RCC 7860 (cell line): ENCODE measurements at places on chromosomes 16 and 17.

- DNase-seq, result no peak
Observed at GRCh38 chr16:26772503-26772902, 294.2 kb upstream of the C16orf82 start.

DNA sequence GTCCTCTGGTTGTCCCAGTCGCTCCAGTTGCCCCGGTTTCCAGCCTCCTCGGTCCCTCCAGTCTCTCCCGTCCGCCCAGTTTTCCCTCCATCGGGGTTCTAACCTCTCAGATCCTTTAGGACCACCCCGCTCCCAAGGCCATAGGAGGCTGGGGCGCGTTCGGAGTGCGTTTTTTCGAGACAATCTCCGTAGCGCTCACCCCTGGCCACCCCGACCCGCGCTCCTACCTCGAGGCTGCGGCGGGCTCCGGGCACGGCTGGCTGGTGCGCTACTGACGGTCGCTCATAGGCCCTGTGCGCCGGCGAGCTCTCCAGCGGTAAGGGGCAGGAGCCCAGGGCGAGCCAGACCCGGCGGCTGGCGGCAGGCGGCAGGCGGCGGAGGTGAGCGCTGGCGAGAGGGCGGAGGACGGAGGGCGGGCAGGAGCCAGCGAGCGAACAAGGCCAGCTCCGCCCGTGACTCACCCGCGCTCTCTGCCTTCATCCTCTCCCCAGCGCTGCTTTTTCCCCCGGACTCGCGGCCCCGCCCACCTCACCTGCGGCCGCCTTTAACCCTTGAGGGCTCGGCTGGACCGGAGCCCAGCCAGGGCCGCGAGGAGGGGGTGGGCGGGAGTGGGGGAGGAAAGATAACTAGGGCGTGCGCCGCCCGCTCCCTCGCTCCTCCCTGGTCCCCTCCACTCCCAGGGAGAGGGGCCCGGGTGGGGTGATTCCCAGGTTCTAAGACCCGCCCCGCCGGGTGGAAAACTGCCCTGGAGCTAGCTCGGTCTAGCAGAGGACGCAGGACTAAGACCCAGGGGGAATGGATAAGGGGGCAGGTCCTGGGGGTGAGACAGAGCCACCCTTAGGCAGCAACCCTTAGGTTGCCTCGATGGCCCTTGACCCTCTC, at the start of gene SP6:
Gene SP6 (minus strand): TSS at position 472 of the 882 bp plus-strand sequence. CDS start 2,734 bp downstream, outside the sequence.
- peak; percentile 69 for DNase-seq

- DNase-seq, result peak; percentile 43
Observed at GRCh38 chr17:72726936-72727335, 365.6 kb downstream of the SLC39A11 start.

DNA sequence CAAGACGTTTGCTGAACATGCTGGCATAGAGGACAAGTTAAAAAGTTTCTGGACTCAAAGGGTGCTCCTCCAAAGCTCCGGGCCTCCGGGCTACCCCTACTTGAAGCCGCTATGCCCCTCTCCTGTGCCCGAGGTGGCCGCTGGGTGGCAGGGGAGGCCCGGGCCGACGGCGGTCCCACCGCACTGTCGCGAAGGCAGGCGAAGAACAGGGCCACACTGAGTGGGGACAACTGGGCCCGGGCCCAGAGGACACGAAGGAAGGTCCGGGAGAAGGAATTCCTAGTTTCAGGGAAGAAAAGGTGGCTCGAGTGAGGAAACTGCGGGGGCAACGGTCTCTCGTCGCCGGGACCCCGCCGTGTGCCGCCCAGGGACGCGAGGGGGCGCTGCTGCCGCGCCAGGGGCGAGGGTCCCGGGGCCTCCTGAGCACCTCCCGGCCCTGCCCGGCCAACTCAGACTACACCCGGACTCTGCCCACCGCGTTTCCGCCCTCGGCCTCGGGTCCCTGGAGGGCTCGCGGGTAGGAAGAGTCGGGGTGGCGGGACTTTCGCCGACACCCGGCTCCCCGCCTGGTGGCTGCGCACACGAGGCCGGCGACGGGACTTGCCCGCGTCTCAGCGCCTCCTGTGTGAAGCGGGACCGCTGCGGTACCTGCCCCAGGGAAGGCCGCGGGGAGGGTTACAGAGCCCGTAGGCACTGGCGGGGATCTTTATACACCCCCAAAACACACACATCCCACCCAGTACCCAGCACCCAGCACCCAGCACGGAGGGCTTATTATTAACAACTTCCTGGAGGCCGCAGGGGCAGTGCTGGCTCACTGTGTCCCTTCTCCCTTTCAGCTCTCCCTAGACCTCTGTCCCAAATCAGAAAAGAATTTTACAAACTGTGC, 772 bp upstream of the CHCT1 start:
- DNase-seq, result peak; percentile 24

GRCh38 chr17:65954148-65954449, 237.8 kb downstream of the CEP112 start:
- no peak for DNase-seq

GRCh38 chr16:75922250-75922649, 196.0 kb upstream of the CPHXL start:
- DNase-seq, result no peak

DNA sequence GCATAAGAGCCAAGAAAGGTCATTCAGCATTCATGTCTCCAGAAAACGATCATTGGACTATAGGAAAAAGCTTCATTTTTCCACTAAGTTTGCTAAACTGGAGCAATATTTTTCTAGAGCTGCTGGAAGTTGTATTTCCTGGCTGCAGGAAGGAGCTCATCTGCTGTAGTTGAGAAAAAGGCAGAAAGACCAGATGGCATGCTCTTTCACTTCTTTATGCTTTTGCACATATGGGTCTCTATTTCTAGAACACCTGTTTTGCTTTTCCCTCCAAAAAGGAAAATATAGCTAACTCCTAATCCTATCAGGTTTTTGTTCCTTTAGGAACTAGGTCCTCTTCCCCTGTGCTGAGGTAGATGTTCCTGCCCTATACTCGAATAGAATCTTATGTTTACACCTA, 61.9 kb upstream of the HLF start:
- DNase-seq, result no peak

DNA sequence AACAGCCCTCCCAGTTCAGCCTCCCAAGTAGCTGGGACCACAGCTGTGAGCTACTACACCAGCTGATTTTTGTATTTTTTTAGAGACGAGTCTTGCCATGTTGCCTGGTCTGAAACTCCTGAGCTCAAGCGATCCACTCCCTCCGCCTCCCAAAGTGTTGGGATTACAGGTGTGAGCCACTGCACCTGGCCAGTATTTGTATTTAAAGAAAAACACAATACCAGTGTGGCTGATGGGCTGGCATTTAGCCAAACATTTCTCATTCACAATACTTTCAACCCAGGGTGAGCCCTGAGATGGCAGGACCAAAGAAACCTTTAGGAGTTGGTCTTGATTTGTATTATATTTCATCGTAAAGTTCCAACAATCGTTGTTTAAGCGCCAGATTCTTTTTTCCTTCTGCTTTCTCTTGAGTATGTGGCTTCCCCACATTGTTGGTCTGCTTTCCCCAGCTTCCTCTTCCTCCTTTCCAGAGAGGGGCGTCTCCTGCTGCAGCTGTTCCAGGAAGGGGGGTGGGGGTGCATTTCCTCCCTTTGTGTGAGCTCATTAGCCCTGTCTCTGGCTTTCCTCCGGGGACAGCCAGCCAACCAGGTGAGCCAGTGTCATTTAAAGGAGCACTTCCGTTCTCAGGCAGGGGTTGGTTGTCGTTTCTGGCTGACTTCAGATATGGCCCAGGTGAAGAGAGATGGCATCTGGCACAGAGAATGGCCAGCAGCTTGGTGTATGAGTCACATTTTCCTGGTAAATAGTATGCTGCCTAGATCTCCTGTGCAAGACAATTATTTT, 79.9 kb downstream of the GPRC5B start:
- DNase-seq, result no peak

GRCh38 chr17:59719526-59719925, 12.1 kb downstream of the VMP1 start:
- DNase-seq, result no peak

- no peak for DNase-seq
Observed at GRCh38 chr17:47742319-47743181, 9.5 kb downstream of the TBX21 start.

DNA sequence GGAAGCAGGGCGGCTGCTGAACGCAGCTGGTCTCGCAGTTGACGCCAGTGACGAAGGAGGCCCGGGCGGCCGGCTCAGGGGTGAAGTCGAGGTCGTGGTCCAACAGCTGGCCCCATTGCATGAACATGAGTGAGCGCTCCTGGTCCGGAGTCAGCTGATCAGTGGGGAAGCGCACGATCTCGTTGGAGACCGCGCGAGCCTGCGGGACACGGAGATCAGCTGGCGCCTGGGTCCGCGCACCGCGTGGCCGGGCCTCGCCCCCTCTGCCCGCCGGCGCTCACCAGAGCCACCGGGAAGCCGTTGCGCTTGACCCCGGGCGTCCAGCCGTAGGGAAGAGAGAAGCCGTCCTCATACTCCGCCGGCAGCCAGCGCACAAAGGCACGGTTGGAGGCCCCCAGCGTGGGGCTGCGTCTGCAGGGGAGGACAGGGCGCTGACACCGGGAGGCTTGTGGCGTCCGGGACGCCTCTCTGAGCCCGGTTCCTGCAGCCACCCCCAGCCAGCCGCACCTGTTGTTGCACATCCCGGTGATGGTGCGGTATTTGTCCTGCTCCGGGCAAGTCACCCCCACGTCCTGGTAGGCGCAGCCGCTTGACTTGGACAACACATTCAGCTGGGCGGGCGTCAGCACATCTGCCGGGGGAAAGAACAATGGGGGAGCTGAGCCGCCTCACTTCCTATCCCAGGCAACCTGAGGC, 1.6 kb downstream of the MPO start:
- no peak for DNase-seq

DNA sequence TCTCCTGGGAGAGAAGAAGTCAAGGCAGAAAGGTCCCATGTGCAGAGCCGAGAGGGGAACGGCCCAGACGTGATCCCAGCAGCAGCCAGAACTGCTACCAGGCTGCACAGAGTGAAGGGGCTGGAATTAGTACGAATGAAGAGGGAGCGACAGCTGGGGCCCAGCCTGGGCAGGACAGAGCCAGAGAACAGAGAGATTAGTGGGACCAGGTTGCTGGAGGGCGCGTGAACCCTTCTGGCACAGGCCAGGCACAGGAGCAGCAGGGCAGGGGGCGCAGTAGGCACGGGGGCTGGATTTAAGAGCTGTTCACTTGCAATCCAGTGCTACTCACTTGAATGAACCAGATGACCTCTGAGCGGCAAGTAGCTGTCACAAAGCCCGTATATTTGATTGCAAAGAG, 66.9 kb downstream of the PLXDC1 start:
- DNase-seq, result no peak

- DNase-seq, result no peak
Observed at GRCh38 chr17:36034127-36034526, 16.4 kb upstream of the CCL23 start.

DNA sequence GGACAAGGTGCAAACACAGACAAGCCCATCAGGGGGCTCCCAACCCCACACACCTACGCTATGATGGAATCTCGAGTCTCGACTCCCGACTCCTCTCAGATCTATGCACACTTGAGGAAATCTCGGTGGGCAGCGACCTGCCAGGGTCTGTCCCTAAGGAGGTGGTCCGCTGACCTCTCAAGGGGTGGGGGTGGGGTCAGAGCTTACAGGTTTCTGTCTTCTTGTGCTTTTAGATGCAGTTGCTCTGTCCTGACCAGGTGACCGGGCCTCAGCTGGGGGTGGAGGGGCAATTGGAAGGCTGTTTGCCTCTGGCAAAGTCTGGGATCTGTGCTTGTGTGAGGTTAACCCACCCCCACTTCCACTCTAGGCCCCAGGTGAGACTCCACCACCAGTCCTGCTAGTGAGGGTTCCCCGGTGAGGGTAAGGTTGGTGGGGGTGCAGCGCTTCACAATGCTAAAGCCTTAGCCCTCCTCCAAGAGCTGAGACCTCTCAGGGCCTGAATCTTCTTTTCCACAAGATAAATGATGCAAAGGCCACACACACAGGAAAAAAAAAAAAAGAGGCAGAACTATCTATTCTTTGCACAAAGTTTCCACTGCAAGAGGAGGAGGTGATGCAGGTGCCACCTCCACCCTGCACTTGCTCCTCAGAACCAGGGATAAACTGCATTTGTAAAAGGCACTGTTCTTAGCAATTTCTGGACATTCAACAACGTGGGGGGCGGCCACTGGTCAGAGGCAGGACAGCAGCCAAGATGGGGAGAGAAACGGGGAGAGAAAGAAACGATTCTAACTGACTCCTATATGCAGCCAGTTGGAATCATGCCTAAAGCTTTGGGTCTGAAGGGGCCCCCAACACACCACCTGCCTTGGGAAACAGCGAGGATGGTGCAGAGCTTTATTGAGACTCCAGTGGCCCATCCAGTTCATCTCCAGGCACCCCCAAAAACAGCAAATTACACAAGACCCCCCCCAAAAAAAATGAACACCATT, 4.1 kb downstream of the CISD3 start:
- no peak for DNase-seq

- no peak for DNase-seq
Observed at GRCh38 chr17:21542991-21543390, 149.3 kb upstream of the KCNJ18 start.

GRCh38 chr16:68328860-68329390, 18.1 kb downstream of the PRMT7 start:
- no peak for DNase-seq

GRCh38 chr16:66604376-66605176, at the start of gene CMTM3:
Gene CMTM3, plus strand, starts transcription at chr16:66604704. Its CDS starts 102 bp downstream, at chr16:66604806.
- DNase-seq, result no peak

DNA sequence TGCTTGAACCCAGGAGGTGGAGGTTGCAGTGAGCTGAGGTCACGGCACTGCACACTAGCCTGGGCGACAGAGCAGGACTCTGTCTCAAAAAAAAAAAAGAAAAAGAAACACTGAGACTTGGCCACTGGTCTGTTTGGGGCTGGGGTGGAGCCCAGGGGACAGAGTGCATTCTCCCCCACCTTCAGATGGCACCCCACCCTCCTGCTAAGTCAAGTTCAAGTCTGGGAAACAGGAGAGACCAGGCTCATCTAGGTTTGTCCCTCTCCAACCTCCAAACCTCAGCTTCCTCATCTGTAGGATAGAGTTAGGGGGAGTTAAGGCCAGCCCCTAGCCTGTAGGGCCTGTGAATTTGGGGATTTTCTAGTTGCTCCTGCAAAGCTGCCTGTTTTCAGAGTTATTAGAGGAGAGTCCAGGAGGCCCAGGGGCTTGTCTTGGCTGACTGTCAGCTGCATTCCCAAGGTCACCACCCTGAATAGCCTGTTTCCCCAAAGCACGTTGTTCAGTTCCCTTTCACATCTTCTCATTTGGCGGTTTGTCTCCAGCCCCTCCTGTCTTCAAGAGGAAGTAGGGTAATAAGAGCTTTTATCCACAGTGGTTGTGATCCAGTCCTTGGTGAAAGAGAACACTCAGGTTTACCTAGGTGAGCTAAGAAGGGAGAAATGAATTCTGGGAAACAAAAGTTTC, 2.2 kb downstream of the MT3 start:
- no peak for DNase-seq
